Ammon's horn (tissue), 1 donor: ENCODE measurements at places on chromosomes 4 and X.

DNA sequence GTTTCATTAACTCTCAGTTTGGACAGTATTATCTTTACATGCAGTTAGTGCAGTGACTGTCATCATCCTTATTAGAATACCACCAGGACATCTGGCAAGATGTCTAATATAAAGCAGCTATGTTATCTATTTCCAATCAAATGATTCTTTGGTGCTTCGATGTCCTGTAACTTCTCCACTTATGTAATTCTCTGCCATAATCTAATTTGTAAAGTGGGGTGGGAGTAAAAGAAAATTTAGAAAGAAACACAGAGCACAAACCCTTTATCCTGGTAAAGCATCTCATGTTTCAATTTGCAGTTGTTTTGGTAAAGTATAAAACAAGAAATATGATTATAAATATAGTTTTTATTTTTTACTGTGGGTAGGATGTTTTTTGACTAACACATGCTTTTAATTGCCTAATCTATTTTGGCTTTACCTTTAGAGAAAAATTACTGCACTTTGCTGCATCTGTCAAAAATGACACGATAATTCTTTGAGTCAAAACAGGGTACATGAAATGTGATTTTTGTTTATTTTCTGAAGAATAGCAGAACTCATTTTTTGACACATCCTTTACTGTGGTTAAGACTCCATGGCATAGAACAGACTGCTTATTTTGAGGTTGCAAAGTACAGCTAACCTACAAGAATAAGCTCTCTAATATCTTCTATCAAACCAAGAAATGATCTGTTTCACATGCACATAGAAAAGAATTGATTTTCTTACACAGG is 382.9 kb downstream of the RPA4 start:
- no peak for DNase-seq

DNA sequence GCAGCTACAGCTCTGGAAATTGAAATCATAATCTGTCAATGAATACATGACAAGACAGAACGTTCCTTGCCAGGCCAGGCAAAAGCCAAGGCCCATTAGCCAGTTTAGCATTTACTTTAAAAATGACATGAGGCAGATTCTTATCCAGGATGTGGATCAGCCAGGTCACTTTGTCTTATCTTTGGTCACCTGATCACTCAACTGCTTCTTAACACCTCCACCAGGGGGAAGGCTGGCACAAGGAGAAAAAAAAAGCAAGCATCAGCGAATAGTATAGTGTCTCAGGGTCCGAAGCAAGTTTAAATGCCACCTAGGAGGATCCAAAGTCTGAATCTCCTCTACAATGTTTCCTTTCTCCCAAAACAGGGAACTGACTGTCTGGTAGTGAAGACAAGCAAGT is 18.8 kb downstream of the ATP1B4 start:
- no peak for DNase-seq

DNA sequence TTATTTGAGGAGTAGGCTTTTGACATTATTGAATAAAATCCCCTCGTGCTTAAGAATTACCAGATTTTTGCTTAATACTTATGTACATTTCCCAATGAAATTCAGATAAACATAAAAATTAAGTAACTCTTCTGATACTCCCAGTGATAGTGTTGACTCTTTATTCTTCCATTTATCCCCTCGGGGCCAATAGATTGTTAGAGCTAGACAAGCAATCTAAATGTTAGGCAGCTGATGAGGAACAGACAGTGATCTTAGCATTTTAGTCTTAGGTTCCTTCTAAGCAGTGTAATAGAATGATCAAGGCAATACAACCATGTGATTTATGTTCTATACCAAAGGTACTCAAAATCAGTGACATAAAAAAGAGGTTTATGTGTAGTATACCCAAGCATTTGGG is 68.7 kb downstream of the USP9X start:
- DNase-seq, result no peak

DNA sequence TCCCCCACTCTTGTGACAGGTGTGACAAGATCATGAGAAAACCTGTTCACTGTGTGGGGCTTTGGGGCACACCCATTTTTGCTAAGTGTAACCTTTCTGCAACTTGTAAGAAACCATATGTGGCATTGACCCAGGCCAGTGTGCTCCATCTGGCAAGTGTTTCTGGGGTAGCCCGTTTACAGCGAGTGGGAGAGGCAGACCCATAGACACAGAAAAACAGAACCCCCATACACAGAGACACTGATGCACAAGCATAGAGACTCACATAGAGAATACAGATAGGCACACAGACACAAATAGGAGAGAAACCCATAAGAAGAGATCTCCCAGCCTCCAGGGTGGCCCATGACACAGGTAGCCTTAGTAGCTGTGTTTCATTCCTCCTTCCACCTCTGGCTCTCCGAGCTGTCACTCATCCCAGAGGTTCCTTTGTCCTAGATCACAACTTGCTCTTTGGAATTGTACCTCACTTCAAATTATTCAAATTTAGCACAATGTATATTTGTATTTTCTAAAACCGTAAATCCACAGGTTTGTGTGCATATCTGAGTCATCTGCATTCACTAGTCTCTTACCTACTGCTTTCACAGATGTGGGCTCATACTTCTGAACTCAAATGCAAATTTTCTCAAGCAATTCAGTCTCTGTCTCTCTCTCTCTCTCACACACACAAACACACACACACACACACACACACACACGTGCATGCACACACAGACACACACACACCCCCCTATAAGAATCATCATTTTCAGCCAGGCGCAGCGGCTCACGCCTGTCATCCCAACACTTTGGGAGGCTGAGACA is 114.4 kb downstream of the SH3KBP1 start:
- no peak for DNase-seq

DNA sequence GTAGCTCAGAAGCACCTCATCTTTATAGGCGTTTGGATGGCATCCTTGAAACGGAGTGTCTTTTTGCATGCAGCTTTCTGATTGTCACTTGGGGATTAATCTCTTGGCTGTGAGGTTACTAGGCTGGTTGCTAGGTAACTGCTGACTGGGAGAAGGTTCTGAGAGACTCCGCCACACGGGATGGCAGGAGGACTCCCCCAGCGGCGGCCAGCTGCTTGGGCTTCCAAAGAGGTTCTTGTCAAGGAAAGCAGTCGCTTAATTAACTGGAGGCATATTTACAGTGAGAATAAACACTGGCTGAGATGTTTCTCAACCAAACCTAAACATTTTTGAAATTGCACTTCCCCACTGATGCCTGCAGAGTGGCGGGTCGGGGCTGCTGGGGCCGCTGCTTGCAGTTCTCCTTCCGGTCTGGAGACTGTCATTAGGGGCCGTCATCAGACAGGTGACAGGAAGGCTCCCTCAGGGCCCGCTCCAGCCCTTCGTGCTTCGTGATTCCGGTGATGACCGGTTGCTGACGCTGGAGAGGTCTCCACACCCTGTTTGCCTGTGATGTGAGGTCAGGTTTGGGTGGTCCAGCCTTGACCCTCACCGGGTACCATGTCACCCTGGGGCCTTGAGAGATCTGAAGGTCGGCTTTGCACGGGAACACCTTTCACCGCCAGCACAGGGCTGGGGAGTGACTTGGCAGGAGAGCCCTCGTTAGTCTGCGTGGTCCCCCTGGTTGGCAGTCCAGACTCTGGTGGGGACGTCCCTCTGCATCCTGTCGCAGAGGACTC is 9.1 kb downstream of the NSG1 start:
- DNase-seq, result peak; percentile 48

- DNase-seq, result no peak
Measured at GRCh38 chr4:173909294-173909693, 374.2 kb downstream of the FBXO8 start.

- no peak for DNase-seq
Measured at GRCh38 chr4:52752936-52753335, 1.7 kb upstream of the ERVMER34-1 start.

GRCh38 chr4:173990126-173990868 is 293.2 kb downstream of the FBXO8 start:
- peak; percentile 25 for DNase-seq

DNA sequence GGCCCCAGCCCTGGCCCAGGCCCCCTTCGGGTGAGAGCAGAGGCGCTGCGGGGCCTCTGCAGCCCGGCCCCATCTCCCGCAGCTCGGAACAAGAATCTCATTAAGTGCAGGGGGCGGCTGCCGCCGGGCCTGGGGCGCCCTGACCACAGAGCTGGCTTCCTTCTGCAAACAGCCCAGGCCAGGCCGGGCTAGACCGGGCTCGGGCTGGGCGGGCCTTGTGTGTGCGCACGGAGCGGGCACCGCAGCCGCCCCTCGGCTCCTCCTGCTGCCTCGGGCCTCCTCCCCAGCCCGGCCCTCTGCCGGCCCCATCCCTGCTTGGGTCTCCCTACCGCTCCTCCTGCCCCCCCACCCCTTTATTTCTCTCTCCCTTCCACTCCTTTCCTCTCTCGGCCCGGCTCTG is 83.3 kb downstream of the EFNB1 start:
- no peak for DNase-seq

- no peak for DNase-seq
Measured at GRCh38 chr4:74768857-74769525, 25.3 kb downstream of the BTC start.

GRCh38 chr4:46909078-46909477 is at the start of gene COX7B2:
TSS of gene COX7B2 (minus strand) at chr4:46909245. CDS start at chr4:46735192, 174,053 bp downstream.
- DNase-seq, result no peak

DNA sequence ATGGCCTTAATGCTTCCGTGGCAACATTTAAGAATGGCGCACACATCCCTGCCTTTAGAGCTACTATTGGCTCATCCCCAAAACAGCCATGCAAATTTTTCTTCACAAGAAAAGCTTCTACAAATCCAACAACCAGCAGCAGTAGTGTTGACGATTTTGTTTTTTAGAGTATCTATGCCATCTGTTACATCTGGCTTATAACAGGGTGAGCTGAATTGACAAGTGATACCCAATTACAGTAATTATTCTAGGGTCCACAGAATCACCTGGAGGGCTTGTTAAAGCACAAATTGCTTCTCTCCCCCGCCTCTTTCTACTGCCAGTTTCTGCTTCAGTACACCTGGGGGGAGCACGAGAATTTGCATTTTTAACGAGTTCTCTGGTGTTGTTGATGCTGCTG is 34.1 kb downstream of the DCHS2 start:
- no peak for DNase-seq

GRCh38 chrX:34227804-34228203 is 95.7 kb upstream of the FAM47A start:
- DNase-seq, result no peak

GRCh38 chr4:141371206-141371605 is 150.5 kb downstream of the ZNF330 start:
- no peak for DNase-seq

GRCh38 chr4:149279776-149280175 is 535.9 kb downstream of the IQCM start:
- peak; percentile 17 for DNase-seq

GRCh38 chr4:8157944-8158709 is 486 bp downstream of the ABLIM2 start:
- no peak for DNase-seq

GRCh38 chr4:118740869-118741268 is 55.7 kb downstream of the METTL14 start:
- DNase-seq, result no peak

GRCh38 chr4:113878668-113879067 is 100.8 kb downstream of the ARSJ start:
- DNase-seq, result no peak

- no peak for DNase-seq
Measured at GRCh38 chr4:39232100-39232499, 49.8 kb downstream of the WDR19 start.

GRCh38 chr4:183430317-183430993 is 14.0 kb upstream of the CDKN2AIP start:
- DNase-seq, result no peak

- peak; percentile 96 for DNase-seq
Measured at GRCh38 chr4:185395238-185395955, at the start of gene LRP2BP. TSS of gene LRP2BP (minus strand) at chr4:185395924. CDS start at chr4:185378186, 17,738 bp downstream.

GRCh38 chr4:122212880-122213279 is 60.7 kb downstream of the BLTP1 start:
- DNase-seq, result no peak

DNA sequence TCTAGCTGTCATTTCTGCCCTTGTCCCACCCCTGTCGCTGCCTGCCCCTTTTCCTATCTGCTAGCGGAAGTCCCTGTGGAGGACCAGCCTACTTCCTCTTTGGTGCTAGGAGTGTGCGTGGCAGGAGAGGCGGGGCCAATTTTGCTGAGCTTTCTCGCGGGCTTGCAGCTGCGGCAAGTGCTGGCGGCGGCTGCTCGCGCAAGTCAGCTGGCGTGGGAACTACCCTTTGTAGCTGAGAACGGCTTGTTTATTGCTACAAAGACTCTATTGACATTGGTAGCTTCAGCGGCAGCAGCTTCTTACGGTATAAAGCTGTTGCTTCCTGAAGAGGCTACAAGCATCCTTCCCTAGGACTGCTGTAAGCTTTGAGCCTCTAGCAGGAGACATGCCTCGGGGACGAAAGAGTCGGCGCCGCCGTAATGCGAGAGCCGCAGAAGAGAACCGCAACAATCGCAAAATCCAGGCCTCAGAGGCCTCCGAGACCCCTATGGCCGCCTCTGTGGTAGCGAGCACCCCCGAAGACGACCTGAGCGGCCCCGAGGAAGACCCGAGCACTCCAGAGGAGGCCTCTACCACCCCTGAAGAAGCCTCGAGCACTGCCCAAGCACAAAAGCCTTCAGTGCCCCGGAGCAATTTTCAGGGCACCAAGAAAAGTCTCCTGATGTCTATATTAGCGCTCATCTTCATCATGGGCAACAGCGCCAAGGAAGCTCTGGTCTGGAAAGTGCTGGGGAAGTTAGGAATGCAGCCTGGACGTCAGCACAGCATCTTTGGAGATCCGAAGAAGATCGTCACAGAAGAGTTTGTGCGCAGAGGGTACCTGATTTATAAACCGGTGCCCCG is at the start of gene MAGEH1:
MAGEH1 (plus strand) TSS at position 138 of the 843 bp plus-strand sequence; CDS start at position 386, 248 bp downstream.
- peak; percentile 96 for DNase-seq

DNA sequence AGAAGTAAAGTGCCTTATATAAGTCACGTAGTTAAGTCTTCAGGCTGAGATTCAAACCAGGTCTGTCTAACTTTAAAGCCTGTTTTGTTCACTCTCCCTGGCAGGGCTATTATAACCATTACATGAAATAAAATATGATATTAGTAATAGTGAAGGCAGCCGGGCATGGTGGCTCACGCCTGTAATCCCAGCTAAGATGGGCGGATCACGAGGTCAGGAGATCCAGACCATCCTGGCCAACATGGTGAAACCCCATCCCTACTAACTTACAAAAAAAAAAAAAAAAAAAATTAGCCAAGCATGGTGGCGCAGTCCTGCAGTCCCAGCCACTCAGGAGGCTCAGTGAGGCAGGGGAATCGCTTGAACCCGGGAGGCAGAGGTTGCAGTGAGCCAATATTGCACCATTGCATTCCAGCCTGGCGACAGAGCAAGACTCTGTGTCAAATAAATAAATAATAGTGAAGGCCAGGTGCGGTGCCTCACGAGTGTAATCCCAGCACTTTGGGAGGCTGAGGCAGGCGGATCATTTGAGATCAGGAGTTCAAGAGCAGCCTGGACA is 22.1 kb upstream of the SOWAHD start:
- no peak for DNase-seq

DNA sequence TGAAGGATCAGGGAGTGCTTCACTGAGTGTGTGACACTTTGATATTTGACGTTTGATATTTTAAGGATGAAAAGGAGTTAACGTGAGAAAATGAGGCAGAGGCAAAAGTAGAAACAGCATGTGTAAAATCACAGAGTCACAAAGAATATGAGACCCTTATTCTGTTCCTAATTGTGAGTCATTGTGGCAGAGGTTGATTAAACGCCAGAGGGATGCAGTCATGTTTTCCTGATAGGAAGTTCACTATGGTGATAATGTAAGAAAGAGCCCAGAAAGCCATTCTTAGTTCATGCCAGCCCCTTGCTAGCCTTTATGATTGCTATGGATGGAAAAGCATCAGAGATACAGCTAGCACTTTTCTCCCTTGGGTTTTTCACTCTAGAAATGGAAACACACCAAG is 33.5 kb upstream of the IGSF1 start:
- no peak for DNase-seq
